Activated CD4-positive, CD25-positive, alpha-beta regulatory T cell treated with anti-CD3 and anti-CD28 coated beads, Interleukin-2, amount 50 U/mL, for 16 hours (primary cell): ENCODE measurements at places on chromosomes 12 and 14.

- no peak for DNase-seq
These were observed 46.3 kb upstream of the FLRT2 start for GRCh38 chr14:85483652-85484051.

DNA sequence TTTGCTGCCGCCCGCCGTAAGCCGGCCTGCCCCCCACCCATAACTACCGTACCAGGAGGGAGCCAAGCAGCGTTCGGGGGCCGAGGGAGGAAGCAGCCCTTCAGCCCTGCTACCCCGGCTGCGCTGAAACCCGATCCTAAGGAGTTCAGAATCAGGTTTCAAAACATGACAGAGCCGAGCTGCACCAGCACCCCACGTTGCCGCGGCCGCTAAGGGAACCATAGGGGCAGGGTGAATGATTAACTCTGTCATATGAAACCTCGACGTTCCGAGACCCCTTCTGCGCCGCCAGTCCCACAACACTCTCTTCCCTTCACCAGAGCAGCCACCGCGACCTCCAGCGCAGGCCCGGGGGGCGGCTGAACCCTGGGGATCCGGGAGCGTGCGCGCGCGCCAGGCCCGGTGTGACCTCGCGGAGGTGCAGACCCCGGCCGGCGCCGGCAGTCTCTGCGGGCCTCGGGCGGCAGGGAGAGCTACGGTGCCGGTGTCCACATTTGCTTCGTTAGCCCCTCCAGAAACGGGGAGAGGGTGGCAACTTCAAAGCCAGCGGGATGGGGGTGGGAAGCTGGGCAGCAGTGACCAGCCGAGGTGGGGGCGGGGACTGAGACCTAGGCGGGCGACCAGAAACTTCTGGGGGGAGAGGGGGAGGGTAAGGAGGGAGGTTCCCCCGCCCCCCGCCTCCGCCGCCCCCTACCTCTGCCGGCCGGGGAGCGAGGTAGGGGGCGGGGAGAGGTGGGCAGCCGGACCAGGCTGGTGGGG lies 1.6 kb downstream of the SIX4 start:
- no peak for DNase-seq

DNA sequence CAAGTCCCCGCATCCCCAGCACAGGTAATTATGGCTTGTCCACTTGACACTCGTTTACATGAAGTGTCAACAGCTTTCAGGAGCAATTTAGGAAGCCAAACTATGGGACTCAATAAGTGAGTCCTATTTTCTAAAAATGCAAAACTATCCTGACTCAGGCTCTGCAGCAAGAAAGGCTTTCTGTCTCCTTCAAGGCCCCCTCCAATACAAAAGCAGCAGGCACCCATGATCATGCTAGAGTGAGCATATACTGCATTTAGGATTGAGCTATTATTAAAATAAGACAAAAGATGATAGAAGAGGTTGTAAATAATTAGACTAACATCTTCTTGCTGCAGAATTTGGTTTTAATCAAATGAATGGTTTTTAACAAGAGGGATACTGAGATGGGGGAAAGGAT lies 3.2 kb downstream of the SIX6 start:
- DNase-seq: no peak

DNA sequence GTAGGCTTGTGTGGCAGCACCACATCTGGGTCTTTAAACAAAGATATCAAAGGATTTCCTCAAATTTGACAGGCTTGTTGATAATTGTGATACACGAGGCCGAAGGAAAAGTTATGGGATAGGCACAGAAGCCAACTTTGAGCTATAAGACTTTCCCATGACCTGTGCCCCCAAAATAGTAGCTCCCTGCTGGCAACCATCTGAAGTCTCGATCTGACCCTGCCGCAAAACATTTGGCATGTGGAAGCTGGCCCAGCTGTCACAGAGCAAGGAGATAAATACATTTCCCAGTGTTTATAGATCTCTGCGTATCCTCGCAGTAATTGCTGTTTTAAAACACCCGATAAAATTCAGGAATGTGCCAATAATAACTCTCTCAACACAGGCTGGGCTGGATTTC lies 26.4 kb upstream of the RGS6 start:
- no peak for DNase-seq

GRCh38 chr12:109926488-109927210 lies 26.6 kb downstream of the TCHP start:
- no peak for DNase-seq

GRCh38 chr14:23639891-23640523 lies 3.8 kb downstream of the DHRS2 start:
- no peak for DNase-seq

- no peak for DNase-seq
These were observed 16.6 kb upstream of the CLEC2A start for GRCh38 chr12:9948606-9949296.

- peak; percentile 70 for DNase-seq
These were observed 2.5 kb downstream of the PTPN6 start for GRCh38 chr12:6953442-6954315.
